Activated T-helper 1 cell treated with anti-CD3 and anti-CD28 coated beads, Interleukin-12 subunit alpha, Interleukin-12 subunit beta, Interleukin-2, Interleukin-4 antibody, amounts not matched to agents 30 ng/mL and 10 ng/mL and 1 ng/mL, durations not matched to agents 14 hours and 24 hours and 36 hours (primary cell): ENCODE measurements at places on chromosomes 3 and 15. TPM values are rescaled to one million over a fixed set of nuclear protein-coding genes. Genes with fewer than 3 reads are reported as not detected.

KIF9 gene
- total RNA-seq = 3.3 and 3.4 TPM in 2 replicates

- no peaks in the 10 kb centered on the region for H3K4me1 ChIP-seq
- H3K27ac ChIP-seq = no peak overlapping the region
- no peaks in the 10 kb centered on the region for H3K36me3 ChIP-seq
- no peak overlapping the region for H3K4me3 ChIP-seq
- H3K27me3 ChIP-seq = peaks cover 2% of the 10 kb centered on the region
- no peak for DNase-seq
These were observed 13.6 kb downstream of the PDZRN3 start for GRCh38 chr3:73611176-73611575.

- no peak overlapping the region for H3K27ac ChIP-seq
- H3K36me3 ChIP-seq = peaks cover 2% of the 10 kb centered on the region
- H3K27me3 ChIP-seq = peaks cover 11% of the 10 kb centered on the region
- no peak for DNase-seq
- H3K4me1 ChIP-seq = no peaks in the 10 kb centered on the region
- H3K4me3 ChIP-seq = no peak overlapping the region
These were observed 142.0 kb downstream of the IL1RAP start for GRCh38 chr3:190655933-190656332.

DNA sequence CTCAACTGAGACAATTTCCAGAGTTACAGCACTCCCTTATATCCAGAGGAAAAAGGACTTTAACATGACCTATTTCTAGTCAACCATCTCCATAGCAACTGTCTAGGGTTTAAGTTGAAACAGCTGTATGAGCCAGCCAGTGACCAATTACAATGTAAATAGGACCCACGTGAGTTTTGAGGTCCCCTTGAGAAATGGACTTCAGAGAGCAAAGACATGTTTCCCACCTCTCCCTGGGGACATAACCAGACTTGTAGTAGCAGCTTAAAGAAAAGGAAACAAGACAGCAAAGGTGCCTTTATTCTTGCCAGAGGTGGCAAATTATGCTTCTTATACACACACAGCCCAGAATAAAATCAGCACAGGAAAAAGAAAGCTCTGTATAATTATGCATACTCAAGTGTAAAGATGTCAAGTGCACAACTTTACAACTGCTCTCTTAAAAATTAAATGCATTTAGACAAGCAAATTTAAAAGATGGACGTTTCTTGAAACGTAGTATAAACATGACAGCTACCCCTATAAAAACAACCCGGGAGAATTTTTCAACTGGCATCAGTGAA lies 40.2 kb downstream of the SUMF1 start:
- no peak overlapping the region for H3K4me3 ChIP-seq
- H3K27ac ChIP-seq = no peak overlapping the region
- peaks cover 25% of the 10 kb centered on the region for H3K4me1 ChIP-seq
- no peak for DNase-seq

- peaks cover 12% of the 10 kb centered on the region for H3K27me3 ChIP-seq
- peaks cover 5% of the 10 kb centered on the region for H3K36me3 ChIP-seq
- DNase-seq = no peak
These were observed 2.3 kb upstream of the BMF start for GRCh38 chr15:40110866-40111550.

- H3K4me1 ChIP-seq = no peaks in the 10 kb centered on the region
- H3K27ac ChIP-seq = no peak overlapping the region
- no peak for DNase-seq
- no peak overlapping the region for H3K4me3 ChIP-seq
- peaks cover 11% of the 10 kb centered on the region for H3K36me3 ChIP-seq
- H3K27me3 ChIP-seq = no peaks in the 10 kb centered on the region
These were observed 135.1 kb upstream of the UBP1 start for GRCh38 chr3:33575311-33575710.

- H3K27ac ChIP-seq = no peak overlapping the region
- no peak for DNase-seq
- peaks cover 7% of the 10 kb centered on the region for H3K27me3 ChIP-seq
- H3K4me3 ChIP-seq = no peak overlapping the region
- no peaks in the 10 kb centered on the region for H3K36me3 ChIP-seq
These were observed 31.5 kb upstream of the FAM81A start for GRCh38 chr15:59406446-59406845.

GRCh38 chr3:30161375-30161774 lies 445.0 kb upstream of the TGFBR2 start:
- DNase-seq = no peak
- no peaks in the 10 kb centered on the region for H3K36me3 ChIP-seq
- no peaks in the 10 kb centered on the region for H3K4me1 ChIP-seq
- H3K27me3 ChIP-seq = no peaks in the 10 kb centered on the region

DNA sequence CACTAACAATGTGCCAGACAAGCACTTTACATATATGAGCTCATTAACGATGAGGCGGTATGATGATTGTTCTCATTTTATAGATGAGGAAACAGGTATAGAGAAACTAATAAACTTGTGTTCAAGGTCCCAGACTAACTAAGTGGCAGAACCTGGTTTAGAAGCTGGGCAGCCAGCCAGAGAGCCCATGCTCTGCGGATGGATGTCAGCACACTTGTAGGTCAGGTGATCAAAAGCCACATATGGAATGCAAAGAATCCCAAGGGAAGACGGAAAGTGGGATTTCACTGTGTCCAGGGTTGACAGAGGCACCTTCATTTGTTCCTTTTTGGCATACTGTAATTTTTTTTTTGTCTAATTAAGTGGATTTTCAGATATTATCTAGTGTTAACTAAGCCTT lies 103.7 kb downstream of the EFL1 start:
- H3K36me3 ChIP-seq = peaks cover 19% of the 10 kb centered on the region
- H3K4me3 ChIP-seq = no peak overlapping the region
- no peak for DNase-seq
- H3K27ac ChIP-seq = no peak overlapping the region

- no peak overlapping the region for H3K4me3 ChIP-seq
- no peaks in the 10 kb centered on the region for H3K4me1 ChIP-seq
- peaks cover 15% of the 10 kb centered on the region for H3K27me3 ChIP-seq
- no peaks in the 10 kb centered on the region for H3K36me3 ChIP-seq
- no peak overlapping the region for H3K27ac ChIP-seq
These were observed 17.9 kb upstream of the CNOT10 start for GRCh38 chr3:32667072-32667582.

GRCh38 chr3:184789314-184789998 lies 22.5 kb upstream of the VPS8 start:
- peaks cover 17% of the 10 kb centered on the region for H3K27me3 ChIP-seq
- no peak for DNase-seq
- H3K36me3 ChIP-seq = no peaks in the 10 kb centered on the region
- peaks cover 21% of the 10 kb centered on the region for H3K4me1 ChIP-seq
- no peak overlapping the region for H3K4me3 ChIP-seq
- H3K27ac ChIP-seq = no peak overlapping the region

- no peak overlapping the region for H3K4me3 ChIP-seq
- no peaks in the 10 kb centered on the region for H3K4me1 ChIP-seq
- H3K36me3 ChIP-seq = no peaks in the 10 kb centered on the region
These were observed 166.7 kb upstream of the SGO1 start for GRCh38 chr3:20352546-20353179.
